ENCODE measurements at places on chromosomes 3 and 15. TPM values are rescaled to one million over a fixed set of nuclear protein-coding genes. Genes with fewer than 3 reads are reported as not detected.

The CCR9 gene
- total RNA-seq = 0.18 TPM

The SLC22A13 gene
- total RNA-seq = 6.1 TPM

The ZMYND10 gene
- 3.9 TPM for total RNA-seq

The CPB1 gene
- 0.41 TPM for total RNA-seq

The EIF4E3 gene
- 7.2 TPM for total RNA-seq

The GABRB3 gene
- 8.3 TPM for total RNA-seq

The GRK7 gene
- not detected for total RNA-seq

The IQCF5 gene
- total RNA-seq = not detected

The SLC28A1 gene
- total RNA-seq = 6.6 TPM

The FAM107A gene
- 4.3 TPM for total RNA-seq

The ZBTB11 gene
- total RNA-seq = 31.1 TPM

The THSD4 gene
- total RNA-seq = 65.6 TPM

The SI gene
- under 0.01 TPM for total RNA-seq

The TEX55 gene
- total RNA-seq = not detected

The ZNF662 gene
- total RNA-seq = 16.9 TPM

The DCBLD2 gene
- total RNA-seq = 50.6 TPM

The DPPA2 gene
- 0.41 TPM for total RNA-seq
